ENCODE measurements at places on chromosomes 2 and 18.

- peaks cover 20% of the 10 kb centered on the region for H3K27me3 ChIP-seq
- DNase-seq = no peak
- peaks cover 5% of the 10 kb centered on the region for H3K4me1 ChIP-seq
- H3K4me3 ChIP-seq = no peak overlapping the region
- H3K27ac ChIP-seq = no peak overlapping the region
These were observed 58.5 kb upstream of the COPS8 start for GRCh38 chr2:237026981-237027711.

DNA sequence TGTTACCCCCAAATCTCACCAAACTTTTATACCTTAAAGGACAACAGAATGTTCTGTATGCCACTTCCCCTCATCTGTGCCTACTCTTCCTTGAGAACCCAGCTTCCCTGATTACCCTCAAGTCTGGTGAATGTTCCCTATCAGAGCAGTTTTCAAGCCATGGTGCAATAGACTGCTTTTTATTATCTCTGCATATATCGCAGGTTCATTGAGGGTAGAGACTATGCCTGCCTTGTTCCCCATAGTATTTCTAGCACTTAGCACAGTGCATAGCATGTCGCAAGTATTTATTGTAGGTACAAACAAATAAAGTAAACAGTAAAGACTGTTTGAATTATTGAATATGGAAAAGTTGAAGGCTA lies 146.6 kb downstream of the HAUS1 start:
- no peak for DNase-seq
- no peaks in the 10 kb centered on the region for H3K27me3 ChIP-seq
- H3K4me3 ChIP-seq = peak overlapping the region; percentile 87
- H3K4me1 ChIP-seq = peaks cover 36% of the 10 kb centered on the region
- no peaks in the 10 kb centered on the region for H3K36me3 ChIP-seq

DNA sequence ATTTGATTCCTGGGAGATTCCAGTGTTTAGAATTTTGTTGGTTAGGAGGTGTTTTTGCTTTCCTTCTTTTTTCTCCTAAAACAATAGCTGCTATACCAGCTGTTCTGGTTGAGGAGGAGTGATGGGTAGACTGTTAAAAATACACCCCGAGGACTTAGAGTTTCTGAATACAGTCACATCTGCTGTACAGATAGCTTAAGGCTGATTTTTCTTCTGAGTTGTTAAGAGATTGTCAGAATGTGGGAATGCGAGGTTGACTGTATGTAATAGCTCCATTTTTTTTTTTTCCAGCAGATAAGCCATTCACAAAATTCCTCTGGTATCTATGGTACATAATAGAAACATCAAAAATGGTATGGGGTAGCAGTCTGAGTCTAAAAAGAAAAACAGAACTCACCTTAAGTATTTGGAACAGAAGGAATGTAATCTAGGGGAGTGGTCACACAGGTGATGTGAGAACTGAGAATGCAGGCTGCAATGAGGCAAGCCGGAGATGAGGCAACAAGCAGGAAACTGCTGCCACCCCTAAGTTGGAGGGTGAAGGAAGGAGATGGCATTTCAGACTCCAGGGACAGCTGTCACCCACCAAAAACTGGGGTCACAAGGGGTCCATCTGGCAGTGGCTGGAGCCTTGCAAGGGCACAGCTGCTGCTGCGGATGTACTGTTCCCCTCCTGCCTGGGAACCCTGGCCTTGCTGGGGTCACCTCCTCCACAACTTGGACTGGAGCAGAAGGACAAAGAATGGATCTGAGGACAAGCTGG lies 2.4 kb downstream of the DGKD start:
- H3K27ac ChIP-seq = peak overlapping the region; percentile 56
- peaks cover 13% of the 10 kb centered on the region for H3K36me3 ChIP-seq
- H3K4me3 ChIP-seq = peak overlapping the region; percentile 91

GRCh38 chr2:9099341-9099751 lies 95.9 kb upstream of the MBOAT2 start:
- DNase-seq = no peak
- H3K4me3 ChIP-seq = no peak overlapping the region
- H3K27me3 ChIP-seq = peaks cover 40% of the 10 kb centered on the region
- H3K4me1 ChIP-seq = peaks cover 5% of the 10 kb centered on the region
